Naive thymus-derived CD8-positive, alpha-beta T cell (primary cell): ENCODE measurements at places on chromosomes 12 and 14. TPM values are rescaled to one million over a fixed set of nuclear protein-coding genes. Genes with fewer than 3 reads are reported as not detected.

FANCM gene
- total RNA-seq: 9.3 TPM

FAM181A gene
- not detected for total RNA-seq

NTS gene
- not detected for total RNA-seq

GPR162 gene
- not detected for total RNA-seq

AGAP2 gene
- 58.8 TPM for total RNA-seq

SLC25A21 gene
- not detected for total RNA-seq

SPRING1 gene
- 23.6 TPM for total RNA-seq

SYCP3 gene
- 1.6 TPM for total RNA-seq

TAS2R14 gene
- total RNA-seq: 3.5 TPM

RNASE7 gene
- total RNA-seq: not detected

KRT75 gene
- total RNA-seq: not detected

CACNA1C gene
- total RNA-seq: 0.21 TPM

RNASE4 gene
- total RNA-seq: 0.63 TPM

CLEC6A gene
- not detected for total RNA-seq

TCL1A gene
- total RNA-seq: 22.2 TPM

GPR132 gene
- total RNA-seq: 36.3 TPM
